ENCODE measurements at places on chromosomes 11 and 22.

GRCh38 chr11:92357841-92358240 lies 133.2 kb downstream of the FAT3 start:
- DNase-seq: no peak

GRCh38 chr11:65973439-65974110 lies 12.0 kb downstream of the SART1 start:
- no peak for DNase-seq

- peak; percentile 90 for DNase-seq
These were observed 519 bp upstream of the ART5 start for GRCh38 chr11:3642071-3642951.

GRCh38 chr22:22997262-22997898 lies 72.9 kb upstream of the GNAZ start:
- DNase-seq: no peak

DNA sequence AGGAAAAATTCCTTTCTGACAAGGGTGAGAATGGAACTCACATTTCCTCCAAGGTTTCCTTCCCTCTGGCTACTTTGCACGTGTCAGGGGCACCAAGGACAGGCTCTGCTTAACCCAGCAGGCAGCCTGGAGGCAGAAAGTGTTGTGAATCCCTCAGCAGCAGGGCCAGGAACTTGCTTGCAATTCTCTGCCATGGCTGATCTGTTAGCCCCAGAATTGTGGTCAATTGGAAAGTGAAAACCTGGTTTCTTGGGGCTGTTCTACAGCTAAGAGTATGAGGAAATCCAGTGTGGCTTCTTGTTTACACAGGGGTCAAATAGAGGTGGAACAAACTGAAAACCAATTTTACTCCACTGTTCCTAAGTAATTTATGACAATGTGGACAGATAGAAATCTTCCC lies 38.3 kb upstream of the CEP295 start:
- no peak for DNase-seq

DNA sequence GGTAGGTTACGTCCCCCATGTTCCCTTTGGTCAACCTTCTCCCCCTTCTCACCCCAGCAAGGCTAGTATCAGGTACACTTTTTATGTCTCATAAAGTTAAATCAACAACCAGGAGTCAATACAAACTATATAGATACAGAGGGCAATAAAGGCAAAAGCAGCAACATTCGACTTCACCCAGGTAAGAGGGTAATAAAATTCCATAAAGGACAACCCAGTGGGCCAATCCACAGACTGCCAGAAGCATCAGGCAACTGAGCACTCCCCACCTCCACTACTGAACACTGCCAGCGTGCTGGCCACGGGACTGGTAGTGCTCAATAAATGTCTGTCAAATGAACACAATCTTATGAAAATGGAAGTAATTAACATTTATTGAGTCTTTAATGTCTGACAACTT lies 5.1 kb upstream of the MS4A18 start:
- no peak for DNase-seq

DNA sequence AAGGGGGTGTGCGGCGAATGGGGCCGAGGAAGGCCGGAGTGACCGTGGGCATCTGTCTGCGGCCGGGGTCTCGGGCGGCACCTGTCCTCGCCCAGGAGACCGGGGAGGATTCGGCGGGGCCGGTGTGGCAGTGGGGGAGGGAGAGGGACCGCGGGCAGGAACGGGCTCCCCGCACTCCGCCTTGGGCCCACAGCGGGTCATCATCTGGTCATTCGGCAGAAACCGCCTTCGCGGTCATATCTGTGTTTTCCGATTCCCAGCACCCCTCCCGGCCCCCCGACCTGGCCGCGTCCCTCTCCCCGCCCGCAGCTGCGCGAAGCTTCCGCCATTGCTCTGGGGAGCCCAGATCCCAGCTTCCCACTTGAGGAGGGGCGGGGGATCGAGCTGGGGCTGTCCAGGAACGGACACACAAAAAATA lies 824 bp upstream of the CBX6 start:
- DNase-seq: peak; percentile 26

DNA sequence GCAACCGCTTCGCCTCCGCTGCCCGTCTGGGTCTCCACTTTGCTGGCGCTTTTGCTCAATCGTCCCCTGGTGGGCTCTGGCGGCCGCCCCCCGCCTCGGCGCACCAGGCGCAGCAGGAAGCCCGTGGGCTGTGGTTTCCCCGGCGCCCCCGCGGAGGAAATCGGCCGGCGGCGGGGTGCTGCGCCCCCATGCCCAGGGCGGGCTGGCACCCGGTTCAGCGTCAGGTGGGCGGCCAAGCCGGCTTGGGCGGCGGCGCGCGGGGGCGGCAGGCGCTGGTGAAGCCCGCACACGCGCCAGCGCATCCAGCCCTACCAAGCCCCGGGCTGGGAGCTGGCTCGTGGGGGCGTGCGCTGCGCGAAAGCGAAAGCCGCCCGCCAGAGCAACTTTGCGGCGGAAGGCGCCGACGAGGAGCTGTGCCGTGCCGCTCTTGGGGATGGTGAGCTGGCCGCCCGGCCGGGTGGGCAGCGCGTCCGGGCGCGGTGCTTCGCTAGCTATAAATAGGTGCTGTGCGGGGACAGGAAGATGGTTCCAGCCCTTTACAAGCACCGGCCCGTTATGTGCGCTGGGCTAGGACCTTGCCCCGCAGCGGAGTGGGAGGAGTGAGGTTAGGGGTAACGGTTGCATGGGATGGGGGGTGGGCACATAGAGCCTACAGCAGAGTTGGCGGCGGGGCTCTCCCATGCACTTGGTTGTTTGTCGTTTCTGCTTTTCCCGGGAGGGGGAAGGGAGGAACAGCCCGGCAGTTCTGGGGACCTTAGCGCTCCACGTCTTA lies 25.0 kb upstream of the SUSD2 start:
- DNase-seq: no peak

GRCh38 chr11:27061461-27061821 lies 20.8 kb downstream of the BBOX1 start:
- no peak for DNase-seq
